ENCODE measurements at places on chromosomes 6 and 20.

DNA sequence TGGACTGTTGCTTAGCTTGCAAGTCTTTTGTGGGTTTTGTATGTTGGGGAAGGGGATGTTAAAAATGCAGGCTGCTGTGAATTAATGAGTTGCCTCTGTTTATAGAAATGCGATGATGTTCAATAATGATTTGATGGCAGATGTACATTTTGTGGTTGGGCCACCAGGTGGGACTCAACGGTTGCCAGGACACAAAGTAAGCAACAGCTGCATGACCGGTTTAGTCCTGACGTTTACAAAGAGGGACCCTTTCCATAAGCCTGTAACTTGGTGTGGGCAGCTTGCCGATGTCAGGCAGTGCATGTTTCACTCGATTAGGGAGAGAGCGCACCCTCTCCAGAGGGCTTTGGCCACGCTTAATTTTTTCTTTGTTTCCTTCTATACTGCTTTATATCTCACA lies 1.3 kb downstream of the BTBD3 start:
- peak; percentile 94 for DNase-seq

GRCh38 chr20:62876902-62877816 lies 15.5 kb upstream of the TCFL5 start:
- DNase-seq: no peak

DNA sequence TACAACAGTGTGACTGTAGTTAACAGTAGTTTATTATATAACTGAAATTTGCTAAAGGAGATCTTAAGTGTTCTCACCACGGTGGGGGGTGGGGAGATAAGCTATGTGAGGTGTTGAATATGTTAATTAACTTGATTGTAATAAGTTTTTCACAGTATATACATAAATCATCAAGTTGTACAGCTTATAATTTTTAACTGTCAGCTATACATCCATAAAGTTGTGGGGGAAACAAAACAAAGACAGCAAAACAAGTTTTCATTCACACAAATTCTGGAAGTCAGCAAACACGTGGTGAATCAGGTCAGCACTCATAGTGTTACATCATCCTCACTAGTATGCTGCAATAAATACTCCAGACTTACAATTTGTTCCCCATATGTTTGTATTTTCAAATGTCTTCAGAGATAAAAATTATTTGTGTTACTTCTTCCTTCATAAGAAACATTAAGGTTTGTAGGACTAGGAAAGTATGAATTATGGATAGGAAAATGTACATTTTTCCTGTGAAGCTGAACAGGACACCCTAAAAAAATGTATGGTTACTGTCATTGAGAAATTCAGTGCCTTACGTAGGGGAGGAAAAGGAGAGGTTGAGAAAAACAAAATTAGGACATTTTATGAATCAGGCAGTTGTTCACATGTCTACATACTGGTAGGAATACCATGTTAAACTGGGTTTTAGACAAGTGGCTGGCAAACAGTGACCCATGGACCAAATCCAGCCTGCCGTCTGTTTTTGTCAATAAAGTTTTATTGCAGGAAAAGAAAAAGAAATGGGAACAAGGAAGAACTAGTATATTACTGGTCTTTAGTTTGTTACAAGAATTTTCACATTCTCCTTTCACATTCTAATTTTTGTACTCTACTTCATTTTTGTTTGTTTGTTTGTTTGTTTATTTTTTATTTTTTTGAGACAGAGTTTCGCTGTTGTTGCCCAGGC lies 6.0 kb downstream of the SUMO4 start:
- no peak for DNase-seq

DNA sequence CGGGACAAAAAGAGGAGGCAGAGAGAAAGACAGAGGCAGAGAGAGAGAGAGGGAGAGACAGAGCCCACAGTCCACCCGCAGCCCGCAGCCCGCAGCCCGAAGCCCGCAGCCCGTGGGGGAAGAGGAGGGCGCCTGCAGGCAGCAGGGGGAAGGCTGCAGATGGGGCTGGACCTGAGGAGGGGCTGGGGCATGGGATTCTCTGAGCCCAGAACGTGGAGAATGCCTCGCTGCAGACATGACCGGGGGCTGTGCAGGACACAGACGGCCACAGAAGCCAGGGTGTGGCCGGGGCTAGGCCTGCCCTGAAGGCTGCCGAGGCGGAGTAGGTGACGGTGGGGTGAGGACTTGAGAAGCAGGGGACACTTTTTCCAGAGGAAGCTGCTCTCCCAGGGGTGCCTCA lies 6.5 kb upstream of the SLCO4A1 start:
- no peak for DNase-seq

GRCh38 chr6:11366183-11366933 lies 133.9 kb upstream of the NEDD9 start:
- no peak for DNase-seq

- DNase-seq: no peak
These were observed 169.0 kb downstream of the FOXC1 start for GRCh38 chr6:1778686-1779235.

DNA sequence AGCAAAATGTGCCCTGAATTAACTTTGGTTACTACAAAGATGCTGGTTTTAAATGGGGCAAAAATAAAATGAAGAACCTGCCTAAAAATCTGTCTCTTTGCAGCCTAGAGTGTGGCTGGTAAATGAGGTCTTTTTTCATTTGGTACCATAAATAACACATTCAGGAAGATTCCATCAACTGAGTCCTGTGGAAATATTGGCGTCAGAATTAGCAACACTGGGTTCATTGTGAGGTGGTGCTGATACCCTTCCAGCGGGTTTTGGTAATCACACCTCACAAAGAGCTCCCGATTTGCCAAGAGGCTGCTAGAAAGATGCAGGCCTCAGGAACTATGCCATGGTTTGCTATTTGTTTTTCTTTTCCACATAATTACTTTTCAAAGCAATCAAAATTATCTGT lies 55.3 kb downstream of the FAM50B start:
- DNase-seq: no peak

GRCh38 chr6:124798942-124799496 lies 163.2 kb upstream of the RNF217 start:
- no peak for DNase-seq

DNA sequence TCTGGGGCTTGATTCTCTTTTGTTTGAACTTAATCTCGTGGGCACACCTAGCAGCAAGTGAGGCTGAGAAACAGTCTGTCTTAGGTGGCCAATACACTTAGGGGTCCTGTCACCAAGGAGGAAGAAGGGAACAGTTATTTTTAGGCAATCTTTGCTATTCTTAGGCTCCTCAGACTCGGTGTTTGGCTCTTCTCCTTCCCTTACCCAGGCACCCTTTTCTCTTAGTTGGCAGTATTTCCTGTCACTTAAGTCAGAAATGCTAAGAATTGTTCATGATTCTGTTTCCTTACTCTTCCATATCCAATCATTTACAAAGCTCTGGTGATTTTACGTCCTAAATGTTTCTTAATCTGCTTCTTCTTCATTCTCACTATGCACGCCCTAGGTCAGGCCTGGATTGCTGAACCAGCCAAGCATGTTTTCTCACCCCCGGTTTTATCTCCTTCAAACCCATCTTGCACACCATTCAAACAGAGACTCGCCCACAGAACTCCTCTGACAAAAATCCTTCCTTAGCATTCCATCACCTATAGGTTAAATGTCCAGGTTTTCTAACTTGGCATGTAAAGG lies 45.2 kb upstream of the TMEM217 start:
- no peak for DNase-seq

GRCh38 chr6:169792306-169793015 lies 41.0 kb downstream of the ERMARD start:
- no peak for DNase-seq

- no peak for DNase-seq
These were observed 236.9 kb downstream of the FOXC1 start for GRCh38 chr6:1846611-1847010.

DNA sequence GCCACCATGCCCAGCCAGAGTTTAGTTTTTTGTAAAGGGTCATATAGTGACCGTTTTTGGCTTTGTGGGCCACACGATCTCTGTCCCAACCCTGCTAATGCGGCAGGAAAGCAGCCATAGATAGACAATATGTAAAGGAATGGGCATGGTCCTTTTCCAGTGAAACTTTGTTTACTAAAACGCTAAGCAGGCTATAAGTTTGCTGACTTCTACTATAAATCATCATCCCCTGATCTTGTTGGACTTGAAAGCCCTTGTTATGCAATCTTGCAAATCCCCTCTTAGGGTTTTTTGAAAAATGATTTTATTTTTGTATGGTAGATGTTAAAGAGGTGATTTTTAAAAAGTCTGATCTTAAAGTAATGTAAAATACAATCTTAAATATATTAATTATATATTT lies 63.6 kb downstream of the CBFA2T2 start:
- DNase-seq: no peak

GRCh38 chr6:63864061-63864460 lies 228.5 kb downstream of the PHF3 start:
- no peak for DNase-seq

- DNase-seq: no peak
These were observed 1024.0 kb downstream of the GRIK2 start for GRCh38 chr6:102417368-102417998.
